ENCODE measurements at places on chromosomes 3 and 15. TPM values are rescaled to one million over a fixed set of nuclear protein-coding genes. Genes with fewer than 3 reads are reported as not detected.

FBXO40 gene
- not detected for total RNA-seq

B3GNT5 gene
- 20.4 TPM for total RNA-seq

NUTM1 gene
- not detected for total RNA-seq

SUCNR1 gene
- 0.16 TPM for total RNA-seq

SLC24A1 gene
- total RNA-seq = 13.0 TPM

GPR87 gene
- not detected for total RNA-seq

OR5K3 gene
- total RNA-seq = not detected

MRPL46 gene
- 24.7 TPM for total RNA-seq

VPS39 gene
- 27.2 TPM for total RNA-seq

HRG gene
- total RNA-seq = not detected

SLC9A9 gene
- total RNA-seq = 5.3 TPM

ROPN1 gene
- total RNA-seq = not detected

ZNF148 gene
- total RNA-seq = 18.4 TPM

GABRR3 gene
- not detected for total RNA-seq

IQCF5 gene
- total RNA-seq = not detected

AQR gene
- 19.9 TPM for total RNA-seq

CPA3 gene
- total RNA-seq = not detected

ADCY5 gene
- total RNA-seq = 0.13 TPM

PPP1R14D gene
- total RNA-seq = not detected

LRRC31 gene
- total RNA-seq = not detected

TEX55 gene
- not detected for total RNA-seq

SLC9C1 gene
- total RNA-seq = 0.26 TPM

EPHB1 gene
- 0.65 TPM for total RNA-seq

VILL gene
- 5.5 TPM for total RNA-seq

FANCD2 gene
- 20.2 TPM for total RNA-seq

TGM5 gene
- not detected for total RNA-seq

PKM gene
- total RNA-seq = 1,015 TPM

NKIRAS1 gene
- total RNA-seq = 9.7 TPM

POTEB gene
- not detected for total RNA-seq

ESYT3 gene
- total RNA-seq = not detected

MKRN3 gene
- not detected for total RNA-seq

ANKRD34C gene
- total RNA-seq = not detected

PHLDB2 gene
- total RNA-seq = 32.5 TPM

SLC28A1 gene
- not detected for total RNA-seq

GHSR gene
- not detected for total RNA-seq

IRAK2 gene
- total RNA-seq = 4.2 TPM

CTXND1 gene
- 1.1 TPM for total RNA-seq

TMEM212 gene
- not detected for total RNA-seq

PP2D1 gene
- total RNA-seq = not detected

KCNMB3 gene
- 1.4 TPM for total RNA-seq

ITIH4 gene
- total RNA-seq = not detected

PTPRG gene
- 27.2 TPM for total RNA-seq

ACTC1 gene
- 0.52 TPM for total RNA-seq

DCUN1D1 gene
- 23.1 TPM for total RNA-seq

UQCC5 gene
- not detected for total RNA-seq

RHOV gene
- not detected for total RNA-seq

DLG1 gene
- total RNA-seq = 53.4 TPM

SEMA5B gene
- total RNA-seq = not detected

ADAMTS17 gene
- not detected for total RNA-seq

PIGZ gene
- 0.78 TPM for total RNA-seq

ITPKA gene
- 44.2 TPM for total RNA-seq

CCR1 gene
- not detected for total RNA-seq

ASTE1 gene
- 2.8 TPM for total RNA-seq

ACVR2B gene
- 2.7 TPM for total RNA-seq

SLC2A2 gene
- total RNA-seq = not detected

All from epithelial cell of alveolus of lung (primary cell).